ENCODE measurements at places on chromosomes 4 and X.

DNA sequence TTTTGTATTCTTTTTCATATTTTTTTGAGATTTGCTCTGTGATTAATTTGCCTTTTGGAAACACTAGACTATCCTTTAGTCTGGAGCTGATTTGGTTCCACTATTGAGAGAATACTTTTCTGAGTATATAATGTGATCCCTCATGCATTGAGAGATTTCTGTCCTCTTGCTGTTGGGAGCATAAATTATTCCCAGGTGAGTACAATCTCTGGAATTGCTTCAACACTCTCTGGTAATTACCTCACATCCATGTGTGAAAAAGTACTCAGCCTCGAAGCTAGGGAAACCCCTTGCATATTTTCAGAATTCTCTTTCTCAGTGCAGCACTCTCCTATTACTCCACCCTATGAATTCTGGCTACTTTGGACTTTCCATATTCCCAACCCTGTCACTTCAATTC is 550.0 kb downstream of the RAPGEF2 start:
- DNase-seq = no peak

DNA sequence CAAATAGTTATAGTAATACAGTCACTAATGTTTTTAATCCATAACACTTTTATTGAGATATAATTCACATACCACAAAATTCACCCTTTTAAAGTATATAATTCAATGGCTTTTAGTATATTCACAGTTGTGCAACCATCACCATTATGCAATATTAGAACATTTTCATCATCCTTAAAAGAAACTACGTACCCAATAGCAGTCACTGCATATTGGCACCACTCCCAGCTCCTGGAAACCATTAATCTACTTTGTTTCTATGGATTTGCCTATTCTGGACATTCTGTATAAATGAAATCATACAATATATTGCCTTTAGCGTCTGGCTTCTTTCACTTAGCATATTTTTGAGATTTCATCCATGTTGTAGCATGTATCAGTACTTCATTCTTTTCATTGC is 99.3 kb downstream of the AMMECR1 start:
- DNase-seq = no peak

- DNase-seq = no peak
Measured at GRCh38 chrX:43510209-43510608, 145.9 kb upstream of the MAOA start.

- no peak for DNase-seq
Measured at GRCh38 chrX:17632942-17633341, 104.4 kb upstream of the SCML1 start.

- no peak for DNase-seq
Measured at GRCh38 chrX:136829413-136829812, 48.7 kb upstream of the ARHGEF6 start.

DNA sequence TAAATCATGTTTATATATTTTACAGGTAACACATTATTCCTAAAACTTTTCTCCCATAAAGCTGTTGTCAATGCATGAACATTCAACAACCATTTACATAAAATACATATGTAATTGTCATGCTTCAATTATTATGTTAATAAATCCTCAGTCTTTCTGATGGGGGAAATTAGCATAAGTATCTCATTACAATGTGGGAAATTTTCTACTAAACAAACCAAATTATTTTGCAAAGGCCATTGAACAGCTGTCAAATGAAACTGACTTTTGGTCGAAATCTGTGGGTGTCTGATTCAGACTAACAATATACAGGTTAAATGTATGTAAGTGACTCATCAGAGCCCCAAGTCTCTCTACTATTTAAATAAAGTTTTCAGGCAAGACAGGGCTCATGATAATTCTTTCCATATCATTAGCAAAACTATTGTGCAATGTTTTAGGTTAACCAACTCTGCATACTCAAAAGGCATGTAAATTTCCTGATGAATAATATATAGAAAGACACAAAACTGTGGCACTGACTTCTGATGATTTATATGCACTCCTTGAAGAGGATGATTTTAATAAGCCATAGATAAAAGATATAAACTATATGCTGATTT is 795.3 kb upstream of the AADAT start:
- DNase-seq = no peak

DNA sequence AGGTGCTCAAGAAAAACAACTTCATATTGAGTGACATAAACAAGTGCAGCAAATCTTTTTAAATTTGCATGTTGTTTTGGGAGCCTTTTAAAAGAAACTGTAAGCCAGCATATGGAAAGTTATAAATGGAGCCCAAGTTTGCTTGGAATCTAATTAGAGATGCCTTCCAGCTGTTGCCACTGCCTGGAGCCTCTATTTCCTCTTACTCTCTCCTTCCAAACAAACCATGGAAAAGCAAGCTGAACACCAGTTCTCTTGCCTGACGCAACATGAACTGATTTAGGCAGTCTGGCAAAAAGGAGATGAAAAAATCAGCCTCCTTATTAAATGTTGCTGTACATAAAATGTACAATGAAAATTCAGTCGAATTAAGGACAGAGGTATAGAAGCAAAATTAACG is 21.5 kb downstream of the ARSJ start:
- DNase-seq = no peak

DNA sequence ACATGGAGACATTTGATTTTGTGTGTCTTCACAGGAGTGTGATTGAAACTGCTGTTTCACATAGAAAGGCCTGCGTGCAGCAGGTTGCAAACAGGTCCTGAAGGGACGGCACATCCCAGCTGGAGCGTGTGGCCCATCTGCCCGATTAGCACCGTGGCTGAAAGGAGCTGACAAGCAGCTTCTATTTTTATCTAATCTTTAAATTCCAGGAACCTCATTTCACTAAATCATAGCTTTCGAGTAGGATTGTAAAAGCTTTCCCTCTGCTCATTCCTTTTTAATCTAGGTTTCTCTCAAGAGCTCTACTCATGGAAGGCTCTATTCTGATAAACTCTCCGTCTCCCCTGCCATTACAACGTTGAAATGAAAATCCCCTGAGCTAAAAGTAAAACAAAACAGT is 106.8 kb downstream of the FSTL5 start:
- DNase-seq = no peak

DNA sequence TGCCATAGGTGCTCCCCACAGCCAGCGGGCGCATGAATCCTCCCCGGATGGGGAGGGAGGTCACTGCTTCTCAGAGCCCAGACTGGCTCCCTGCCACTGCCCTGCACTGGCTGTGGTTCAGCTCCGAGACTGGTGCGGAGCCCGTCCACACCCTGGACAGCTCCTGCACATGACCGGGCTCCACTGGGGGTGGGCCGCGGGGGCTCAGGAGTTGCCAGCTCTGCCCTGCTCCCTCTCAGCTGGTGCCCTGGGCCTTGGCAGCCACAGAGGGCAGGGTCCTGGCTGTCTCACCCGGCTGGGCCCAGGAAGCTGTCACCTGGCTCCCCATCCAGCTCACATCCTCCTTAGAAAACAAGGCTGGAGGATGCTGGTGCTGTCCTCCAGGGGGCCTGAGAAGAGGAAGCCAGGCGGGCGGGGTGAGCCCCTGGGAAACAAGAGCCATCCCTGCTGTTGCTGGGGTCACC is 64.9 kb upstream of the ADRA2C start:
- DNase-seq = no peak

GRCh38 chr4:23967281-23967680 is 77.4 kb upstream of the PPARGC1A start:
- DNase-seq = no peak

DNA sequence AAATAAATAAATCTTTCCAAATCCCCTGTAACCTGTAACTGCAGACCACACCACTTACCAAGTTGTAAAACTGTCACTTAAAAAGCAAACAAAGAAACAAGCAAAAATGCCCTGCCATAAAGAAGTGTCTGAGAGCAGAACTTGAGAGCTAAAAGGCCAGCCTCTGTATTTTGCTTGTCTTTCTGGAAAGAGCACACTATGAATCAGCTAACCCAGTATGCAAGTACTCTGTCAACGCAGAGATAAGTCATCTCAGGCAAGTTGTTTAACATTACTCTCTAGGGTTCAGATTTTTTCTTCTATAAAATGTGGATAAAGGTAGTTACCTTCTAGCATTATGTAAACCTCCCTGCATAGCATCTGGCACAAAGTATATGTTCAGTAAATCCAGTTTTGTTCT is 134.8 kb downstream of the HS3ST1 start:
- DNase-seq = no peak

- no peak for DNase-seq
Measured at GRCh38 chr4:26044524-26044923, 130.5 kb downstream of the SMIM20 start.

DNA sequence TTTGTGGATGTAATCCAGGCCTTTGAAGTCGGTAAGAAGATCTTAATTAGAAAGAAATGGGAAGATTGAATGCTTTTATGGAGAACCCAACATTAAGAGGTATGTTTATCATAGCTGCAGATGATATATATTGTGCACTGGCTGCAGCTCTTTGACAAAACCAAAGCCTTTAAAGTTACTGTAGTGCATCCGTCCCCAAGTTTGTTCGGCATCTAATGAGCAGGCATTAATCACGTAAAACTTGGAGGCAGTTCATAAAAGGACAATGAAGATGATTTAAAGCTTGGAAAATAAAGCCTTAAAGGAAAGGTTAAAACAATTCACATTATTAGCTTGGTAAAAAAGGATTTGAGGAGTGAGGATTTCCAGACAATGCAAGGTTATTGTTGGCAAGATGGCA is 150.8 kb upstream of the ARX start:
- DNase-seq = no peak

GRCh38 chrX:40095583-40096394 is 2.0 kb downstream of the BCOR start:
- DNase-seq = no peak

DNA sequence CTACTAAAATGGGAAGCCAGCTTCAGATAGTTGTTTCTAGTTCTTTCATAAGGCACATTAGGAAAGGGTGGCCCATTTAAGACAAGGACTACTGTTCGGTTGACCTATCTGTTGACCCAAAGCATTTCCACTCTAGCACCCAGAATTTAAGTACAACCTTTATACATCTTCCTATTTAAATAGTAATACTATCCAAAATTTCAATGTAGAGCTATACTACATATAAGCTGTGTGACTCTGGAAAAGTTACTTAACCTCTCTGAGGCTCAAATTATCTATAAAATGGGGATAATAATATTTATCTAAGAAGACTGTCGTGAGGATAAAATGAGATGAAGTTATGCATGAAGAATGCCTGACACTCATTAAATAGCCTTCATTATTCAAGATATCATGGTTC is 82.0 kb upstream of the TMEM164 start:
- no peak for DNase-seq

- DNase-seq = no peak
Measured at GRCh38 chr4:15402146-15402545, 25.7 kb upstream of the C1QTNF7 start.

DNA sequence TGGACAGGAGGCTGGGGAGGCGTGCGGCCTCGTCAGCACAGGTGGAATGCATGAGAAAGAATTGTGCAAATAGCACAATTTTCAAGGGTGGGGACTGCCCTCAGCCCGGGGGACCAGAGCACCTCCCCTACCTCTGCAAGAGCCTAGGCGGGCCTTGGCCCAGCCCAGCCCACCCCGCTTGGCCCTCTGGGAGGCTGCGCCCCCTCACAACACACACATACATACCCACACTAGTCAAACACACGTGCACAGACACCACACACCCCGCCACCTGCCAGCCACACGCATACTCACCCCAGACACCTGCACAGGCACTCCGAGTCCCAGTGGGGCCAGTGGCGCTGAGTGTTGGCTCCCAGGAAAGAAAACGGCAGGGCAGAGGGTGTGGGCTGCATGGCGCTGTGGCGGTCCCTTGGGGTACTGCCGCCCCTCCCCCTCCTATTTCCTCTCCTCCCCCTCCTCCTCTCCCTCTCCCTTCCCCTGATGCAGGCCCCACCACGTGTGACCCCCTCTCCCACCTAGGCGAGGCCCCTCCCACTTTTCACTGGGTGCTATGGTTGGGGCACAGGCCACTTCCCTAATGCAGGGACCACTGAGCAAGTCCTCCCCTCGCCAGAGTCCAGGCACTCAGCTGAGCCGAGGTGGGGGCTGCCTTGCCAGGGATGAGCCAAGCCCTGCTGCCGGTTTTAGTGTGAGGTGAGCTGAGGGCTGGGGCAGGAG is 84.5 kb downstream of the FAM53A start:
- no peak for DNase-seq

GRCh38 chr4:95084584-95084983 is 326.8 kb downstream of the BMPR1B start:
- no peak for DNase-seq

DNA sequence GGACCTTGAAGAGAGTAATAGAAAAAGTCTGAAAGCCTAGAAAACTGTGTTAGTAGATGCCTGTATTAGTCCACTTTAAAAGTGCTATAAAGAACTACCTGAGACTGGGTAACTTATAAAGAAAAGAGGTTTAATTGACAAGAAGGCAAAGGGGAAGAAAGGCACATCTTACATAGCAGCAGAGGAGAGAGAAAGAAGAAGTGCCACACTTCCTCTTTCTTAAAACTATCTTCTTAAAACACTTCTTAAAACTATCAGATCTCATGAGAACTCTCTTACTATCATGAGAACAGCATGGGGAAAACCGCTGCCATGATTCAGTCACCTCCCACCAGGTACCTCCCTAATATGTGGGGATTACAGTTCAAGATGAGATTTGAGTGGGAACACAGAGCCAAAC is 18.8 kb upstream of the COL25A1 start:
- no peak for DNase-seq

GRCh38 chr4:6566391-6567190 is 8.4 kb upstream of the MAN2B2 start:
- DNase-seq = no peak

- no peak for DNase-seq
Measured at GRCh38 chr4:8547912-8548730, 32.1 kb upstream of the GPR78 start.

DNA sequence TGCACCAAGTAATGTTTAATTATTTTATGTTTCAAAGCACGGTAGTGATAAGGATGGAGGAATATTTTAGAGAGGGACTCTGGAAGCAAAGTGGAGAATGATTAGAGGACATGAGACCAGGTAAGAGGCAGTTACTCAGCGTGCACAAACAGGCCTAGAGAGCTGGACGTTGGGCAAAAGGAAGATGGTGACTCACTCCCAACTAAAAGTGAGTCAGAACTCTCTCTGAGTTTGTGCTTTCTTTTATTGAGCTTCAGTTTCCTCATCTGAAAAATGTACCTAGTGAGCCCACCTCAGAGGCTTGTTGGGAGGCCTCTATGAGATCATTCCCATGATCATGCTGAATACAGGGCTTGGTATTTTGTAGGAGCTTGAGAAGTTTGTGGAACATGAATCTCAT is 1.6 kb upstream of the ZC4H2 start:
- DNase-seq = no peak

GRCh38 chr4:2009651-2010233 is 968 bp upstream of the NELFA start:
- DNase-seq = peak; percentile 76

DNA sequence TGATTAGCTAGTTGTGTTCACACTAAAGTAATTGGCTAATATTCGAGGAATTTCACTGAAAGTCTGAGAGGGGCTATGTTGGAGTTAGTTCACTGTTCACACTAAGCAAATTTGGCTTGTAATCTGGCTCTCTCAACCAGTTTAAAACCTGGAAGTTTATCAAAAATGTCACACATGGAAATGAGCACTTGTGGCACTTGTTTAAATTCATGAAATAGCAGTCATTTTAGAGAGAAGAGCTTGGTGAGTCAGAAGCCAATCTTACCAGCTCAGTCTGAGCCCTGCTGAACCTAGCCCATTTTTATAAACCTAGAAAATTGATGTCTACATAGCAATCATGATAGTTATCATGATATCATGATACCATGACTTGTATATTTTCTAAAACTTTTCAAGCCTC is 90.7 kb upstream of the JADE1 start:
- DNase-seq = no peak

GRCh38 chrX:40100537-40101429 is 3.0 kb upstream of the BCOR start:
- DNase-seq = no peak

GRCh38 chr4:85228264-85228663 is 246.7 kb upstream of the ARHGAP24 start:
- DNase-seq = no peak

Measured in activated CD8-positive, alpha-beta memory T cell treated with anti-CD3 and anti-CD28 coated beads, Interleukin-2, amount 50 U/mL, for 48 hours (primary cell).